ENCODE measurements at places on chromosomes 2 and 18. TPM values are rescaled to one million over a fixed set of nuclear protein-coding genes. Genes with fewer than 3 reads are reported as not detected.

Gene REG3G
- polyA plus RNA-seq: not detected

Gene SERPINB13
- not detected for polyA plus RNA-seq

Gene ACAA2
- 44.4 TPM for polyA plus RNA-seq

Gene CNTNAP5
- polyA plus RNA-seq: 16.7 TPM

Gene CPO
- polyA plus RNA-seq: 0.35 TPM

Gene TOGARAM2
- 9.0 TPM for polyA plus RNA-seq

Gene ALPG
- polyA plus RNA-seq: 0.09 TPM

Gene NYAP2
- 8.6 TPM for polyA plus RNA-seq

Gene MYOM1
- 9.7 TPM for polyA plus RNA-seq

Gene SLC38A11
- 2.2 TPM for polyA plus RNA-seq

Gene OR6B2
- polyA plus RNA-seq: not detected

Gene VWC2L
- polyA plus RNA-seq: 5.6 TPM

Gene GATA6
- 0.29 TPM for polyA plus RNA-seq

Gene PLA2R1
- polyA plus RNA-seq: 4.8 TPM

Gene HK2
- polyA plus RNA-seq: 7.8 TPM

Gene CNOT9
- polyA plus RNA-seq: 54.3 TPM

Gene GKN2
- not detected for polyA plus RNA-seq

Gene UGT1A3
- not detected for polyA plus RNA-seq

Gene SLC4A3
- polyA plus RNA-seq: 56.8 TPM

Gene GAREM2
- 46.6 TPM for polyA plus RNA-seq

Gene RND3
- 33.7 TPM for polyA plus RNA-seq

Gene LOXHD1
- polyA plus RNA-seq: 0.29 TPM

Gene MOGAT1
- 0.20 TPM for polyA plus RNA-seq

Gene HOXD8
- 42.7 TPM for polyA plus RNA-seq

Gene EFHD1
- 49.0 TPM for polyA plus RNA-seq

Gene CYRIA
- polyA plus RNA-seq: 36.0 TPM

Gene ASAP2
- 30.4 TPM for polyA plus RNA-seq

Gene GNLY
- 0.80 TPM for polyA plus RNA-seq

Gene TTC31
- 21.8 TPM for polyA plus RNA-seq

Gene FSHR
- not detected for polyA plus RNA-seq

Gene ACVR1
- 24.8 TPM for polyA plus RNA-seq

Gene SLC39A6
- polyA plus RNA-seq: 95.8 TPM

Gene L3MBTL4
- polyA plus RNA-seq: 3.9 TPM

Gene COL4A3
- polyA plus RNA-seq: 1.3 TPM

Gene ITGB6
- polyA plus RNA-seq: 0.19 TPM

Gene REG3A
- not detected for polyA plus RNA-seq

Gene MROH2A
- polyA plus RNA-seq: not detected

Gene GAL3ST2
- 0.79 TPM for polyA plus RNA-seq

Gene RAPGEF4
- 42.8 TPM for polyA plus RNA-seq

Gene CENPA
- 7.4 TPM for polyA plus RNA-seq

Gene MYO5B
- 2.6 TPM for polyA plus RNA-seq

Gene PNKD
- 96.0 TPM for polyA plus RNA-seq

Gene CHRND
- polyA plus RNA-seq: 0.40 TPM

Gene ETAA1
- polyA plus RNA-seq: 15.6 TPM

Gene AFF3
- polyA plus RNA-seq: 31.5 TPM
